Motor neuron (in vitro differentiated cells): ENCODE measurements at places on chromosomes 12 and 14.

- peak; percentile 13 for ATAC-seq
These were observed 1.7 kb downstream of the HNF1A start for GRCh38 chr12:120979862-120980696.

DNA sequence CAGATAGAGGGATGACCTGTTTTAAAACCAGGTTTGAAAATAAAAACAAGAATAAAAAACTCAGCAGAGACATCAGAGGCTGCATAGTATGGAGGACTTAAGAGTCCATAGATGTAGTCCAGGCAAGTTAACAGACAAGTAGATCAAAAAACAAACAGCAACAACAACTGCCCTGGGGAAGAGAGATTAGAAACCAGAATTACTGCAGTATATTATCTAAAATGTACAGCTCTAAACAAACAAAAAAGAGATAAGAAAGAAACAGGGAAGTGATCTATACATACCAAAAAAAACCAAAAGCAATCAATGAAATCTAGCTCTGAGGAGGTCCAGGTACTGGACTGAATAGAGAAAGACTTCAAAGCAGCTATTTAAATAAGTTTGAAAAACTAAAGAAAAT is 48.8 kb downstream of the ACSM4 start:
- no peak for ATAC-seq

DNA sequence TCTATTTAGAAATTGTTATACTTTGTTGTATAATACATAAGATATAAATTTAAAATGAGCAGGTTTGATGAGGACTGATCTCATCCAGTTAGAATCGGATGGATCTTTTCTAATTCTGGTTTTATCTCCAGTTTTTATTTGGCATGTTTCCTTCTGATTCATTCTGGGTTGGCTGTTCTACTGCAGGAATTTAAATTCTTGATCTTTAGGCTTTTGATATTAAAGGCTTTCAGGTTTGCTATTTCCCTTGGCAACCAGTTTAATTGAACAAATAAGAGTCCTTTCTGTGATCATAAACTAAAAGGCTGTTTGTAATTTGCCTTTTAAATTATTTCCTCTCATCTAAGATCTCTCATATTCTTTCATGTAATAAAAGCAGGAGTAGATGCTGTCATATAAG is 83.4 kb downstream of the PDE6H start:
- no peak for ATAC-seq

- ATAC-seq = peak; percentile 12
These were observed 40.2 kb downstream of the SH2B3 start for GRCh38 chr12:111445726-111446581.

DNA sequence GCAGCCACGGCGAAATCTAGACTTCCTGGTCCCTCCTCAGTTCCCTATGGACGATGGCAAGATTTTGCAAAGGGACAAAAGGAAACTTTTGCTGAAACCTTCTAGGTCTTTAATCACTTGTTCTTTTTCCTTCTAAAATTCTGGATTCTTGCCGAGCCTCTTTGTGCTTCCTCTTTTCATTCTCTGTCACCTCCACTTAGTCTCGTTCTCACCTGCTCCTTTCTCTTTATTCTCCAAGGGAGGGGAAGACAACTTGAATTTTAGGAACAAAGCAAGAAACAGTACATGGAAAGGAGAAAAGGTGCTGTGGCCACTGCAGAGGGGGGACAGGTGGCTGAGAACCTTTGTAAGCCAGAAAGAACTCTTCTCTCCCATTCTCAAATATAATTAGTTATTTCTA is 194.8 kb downstream of the CACNA1C start:
- no peak for ATAC-seq

- ATAC-seq = no peak
These were observed 29.5 kb downstream of the CCDC198 start for GRCh38 chr14:57464008-57464730.

DNA sequence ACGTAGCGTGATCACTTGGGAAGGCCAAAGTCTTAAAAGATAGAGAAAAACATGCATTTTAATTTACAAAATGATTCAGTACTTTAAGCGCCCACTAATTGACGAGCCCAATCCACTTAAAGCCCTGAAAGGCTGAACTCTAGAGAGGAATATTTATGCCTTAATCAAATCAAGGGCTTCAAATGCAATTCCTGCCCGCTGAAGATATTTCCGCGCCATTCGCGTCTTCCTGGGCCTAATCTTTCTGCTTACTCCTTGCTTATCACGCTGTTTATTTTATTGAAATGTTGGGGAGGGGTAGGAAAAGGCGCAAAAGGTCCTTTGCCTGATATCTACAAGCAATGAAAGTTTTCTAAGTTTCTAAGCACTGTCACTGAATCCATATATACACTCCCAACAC is 4.0 kb downstream of the TBX3 start:
- ATAC-seq = no peak

- ATAC-seq = no peak
These were observed 2.6 kb downstream of the ELK3 start for GRCh38 chr12:96196781-96197180.

DNA sequence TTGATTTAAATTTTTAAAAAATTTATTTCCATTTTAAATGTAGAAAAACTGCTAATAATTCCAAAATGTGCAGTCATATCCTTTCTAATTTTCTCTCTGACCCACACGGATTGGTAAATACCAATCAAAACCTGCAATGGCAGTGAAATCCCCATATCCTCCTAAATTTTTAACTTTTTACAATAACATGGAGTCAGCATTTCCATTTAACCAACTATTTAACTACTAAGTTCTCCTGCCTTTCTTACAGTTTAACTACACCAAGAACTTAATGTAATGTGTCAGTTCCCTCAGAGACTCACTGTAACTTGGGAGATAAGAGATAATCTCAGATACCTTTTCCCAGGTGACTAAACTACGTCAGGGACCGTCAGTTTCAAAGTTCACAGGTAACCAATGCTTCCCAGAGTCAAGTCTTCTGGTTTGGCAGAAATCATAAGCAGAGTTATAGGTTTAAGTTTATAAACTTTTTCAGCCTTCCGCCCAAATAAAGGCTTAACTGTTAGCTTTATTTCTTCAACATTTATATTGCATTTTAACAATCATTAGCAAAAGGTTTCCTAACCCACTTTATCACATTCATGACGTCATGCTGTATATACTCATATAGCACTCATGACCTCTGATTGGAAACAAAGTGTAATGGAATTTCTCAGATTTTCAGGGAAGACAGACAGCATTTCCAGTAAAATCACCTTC is 7.6 kb downstream of the KRAS start:
- ATAC-seq = peak; percentile 69

DNA sequence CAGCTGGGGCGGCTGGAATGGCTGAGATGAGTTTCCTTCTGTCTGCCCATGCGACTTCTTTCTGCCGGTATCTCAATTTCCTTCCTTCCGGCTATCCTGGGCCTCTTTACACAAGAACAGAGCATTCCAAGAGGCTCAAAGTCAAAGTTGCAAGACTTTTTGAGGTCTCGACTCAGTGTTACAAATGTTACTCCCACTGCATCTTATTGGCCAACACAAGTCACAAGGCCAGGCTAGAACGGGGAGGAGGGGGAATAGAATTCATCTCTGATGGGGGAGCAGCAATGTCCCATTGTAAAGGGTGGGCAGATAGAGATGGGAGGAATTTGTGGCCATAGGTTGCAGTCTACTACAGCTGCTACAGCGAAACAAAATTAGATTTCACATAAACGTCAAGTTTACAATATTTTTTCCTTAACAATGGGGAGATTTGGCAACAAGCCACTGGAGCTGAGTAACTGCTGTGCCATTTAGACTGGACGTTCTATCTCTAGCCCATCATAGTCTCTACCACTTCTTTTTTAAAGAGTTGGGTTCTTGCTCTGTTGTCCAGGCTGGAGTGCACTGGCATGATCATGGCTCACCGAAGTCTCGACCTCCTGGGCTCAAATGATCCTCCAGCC is 9.5 kb upstream of the NYNRIN start:
- ATAC-seq = no peak

DNA sequence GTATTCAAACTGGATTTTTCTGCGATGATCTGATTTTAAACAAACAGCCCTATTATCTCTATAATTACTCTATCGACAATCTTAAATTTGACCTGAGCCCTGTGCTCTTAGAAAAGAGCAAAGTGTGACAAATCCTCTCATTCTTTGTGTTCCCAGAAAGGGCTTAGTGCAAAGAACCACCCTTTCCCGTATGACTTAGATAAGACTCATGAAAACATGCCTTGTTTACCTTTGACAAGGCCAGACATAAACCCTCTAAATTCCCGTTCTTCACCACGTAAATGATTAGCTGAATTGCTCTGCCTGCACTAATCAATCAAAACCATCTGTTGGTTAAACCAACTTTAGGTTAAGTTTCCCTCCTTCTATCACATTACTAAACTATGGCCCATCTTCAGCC is 285.7 kb upstream of the SEL1L start:
- ATAC-seq = no peak

DNA sequence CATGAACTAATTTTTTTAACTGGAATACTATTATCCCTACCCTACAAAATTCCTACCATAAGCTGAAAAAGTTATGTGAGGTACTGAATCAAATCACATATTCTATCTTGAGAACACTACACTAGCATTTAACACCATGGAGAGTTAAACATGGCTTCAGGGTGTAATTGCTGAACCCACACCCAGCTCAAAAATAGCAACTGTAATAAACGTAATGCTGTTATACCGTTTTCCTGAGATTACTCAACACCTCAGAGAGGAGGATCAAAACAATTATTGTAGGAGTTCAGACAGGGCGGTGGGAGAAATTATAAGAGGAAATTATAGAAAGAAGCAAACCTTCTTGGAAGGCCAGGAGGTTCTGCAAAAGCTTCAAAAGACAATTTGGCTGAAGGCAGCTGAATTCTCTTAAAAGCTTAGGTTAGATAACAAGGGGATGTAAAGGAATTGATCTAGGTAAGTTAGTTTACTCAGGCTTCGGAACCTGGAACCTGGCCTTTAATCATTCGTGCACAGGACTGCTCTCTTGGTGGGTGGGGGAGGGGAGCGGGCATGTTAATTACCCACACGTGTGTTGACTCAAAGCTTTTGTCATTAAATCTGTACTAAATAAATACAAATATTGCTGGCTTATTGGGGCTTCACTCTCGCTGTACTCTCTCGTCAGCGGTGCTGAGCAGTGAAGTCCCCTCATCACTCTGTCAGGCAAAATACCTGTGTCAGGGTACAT is 12.1 kb upstream of the IPO8 start:
- no peak for ATAC-seq

DNA sequence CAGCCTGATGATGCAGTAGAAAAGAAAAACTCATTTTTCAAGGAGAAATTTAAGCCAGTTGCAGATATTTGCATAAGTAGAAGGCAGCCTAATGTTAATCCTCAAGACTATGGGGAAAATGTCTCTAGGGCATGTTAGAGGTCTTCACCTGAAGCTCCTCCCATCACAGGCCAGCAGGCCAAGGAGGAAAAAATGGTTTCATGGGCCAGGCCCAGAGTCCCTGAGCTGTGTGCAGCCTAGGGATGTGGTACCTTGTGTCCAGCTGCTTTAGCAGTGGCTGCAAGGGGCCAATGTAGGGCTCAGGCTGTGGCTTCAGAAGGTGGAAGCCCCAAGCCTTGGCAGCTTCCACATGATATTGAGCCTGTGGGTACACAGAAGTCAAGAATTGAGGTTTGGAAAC is 1946.7 kb upstream of the FLRT2 start:
- ATAC-seq = no peak

GRCh38 chr12:59583003-59583712 is 12.7 kb upstream of the SLC16A7 start:
- no peak for ATAC-seq

GRCh38 chr12:3129301-3130056 is 52.3 kb downstream of the TSPAN9 start:
- no peak for ATAC-seq

DNA sequence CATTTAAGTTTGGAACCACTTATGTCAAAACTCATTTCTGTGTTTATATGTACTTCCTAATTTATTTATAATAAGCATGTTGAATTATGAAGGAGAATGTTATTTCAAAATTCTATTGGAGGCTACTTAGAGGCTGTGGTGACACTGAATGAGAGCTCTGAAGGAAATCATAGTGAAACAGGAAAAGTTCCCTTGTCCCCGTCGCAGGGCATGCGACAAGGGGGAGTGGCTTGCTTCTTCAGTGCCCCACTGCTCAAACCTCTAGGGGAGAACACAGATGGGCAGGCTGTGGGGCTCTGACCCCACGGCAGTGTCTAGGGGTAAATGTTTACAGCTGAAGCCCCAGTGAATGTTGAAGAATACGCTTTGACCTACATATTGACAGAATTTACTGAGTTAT is 261.9 kb downstream of the RAD51B start:
- no peak for ATAC-seq

DNA sequence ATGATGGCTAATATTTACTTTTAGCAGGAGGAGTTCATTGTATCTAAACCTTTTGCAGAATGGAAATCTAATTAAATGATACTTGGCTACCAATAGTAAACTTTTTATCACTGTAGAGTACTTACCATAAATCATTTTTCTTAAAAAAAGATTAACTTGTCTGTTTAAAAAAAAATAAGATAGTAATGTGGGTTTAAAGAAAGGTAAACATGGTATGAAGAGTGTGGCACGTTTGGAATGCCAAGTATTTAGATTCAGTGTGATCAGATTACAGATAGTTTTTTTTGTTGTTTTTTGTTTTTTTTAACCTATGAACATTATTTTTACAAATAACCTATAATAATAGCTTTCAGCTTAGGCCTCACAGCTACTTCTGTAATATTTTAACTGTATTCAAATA is 25.8 kb downstream of the KTN1 start:
- no peak for ATAC-seq

DNA sequence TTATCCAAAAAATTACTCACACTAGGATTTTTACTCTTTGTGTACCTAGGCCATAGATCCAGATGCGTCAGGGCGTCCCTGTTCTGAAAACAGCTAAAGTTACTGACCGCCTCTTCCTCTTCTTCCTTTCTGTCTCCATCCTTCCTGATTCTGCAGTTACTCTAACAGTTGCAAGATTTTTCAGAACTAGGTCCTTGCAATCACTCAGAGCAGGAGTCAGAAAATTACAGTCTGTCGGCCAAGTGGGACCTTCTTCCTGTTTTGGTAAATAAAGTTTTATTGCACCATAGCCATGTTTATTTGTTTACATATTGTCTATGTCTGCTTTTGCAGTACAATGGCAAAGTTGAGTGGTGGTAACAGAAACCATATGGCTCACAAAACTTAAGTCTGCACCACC is 25.6 kb upstream of the FGF6 start:
- no peak for ATAC-seq

DNA sequence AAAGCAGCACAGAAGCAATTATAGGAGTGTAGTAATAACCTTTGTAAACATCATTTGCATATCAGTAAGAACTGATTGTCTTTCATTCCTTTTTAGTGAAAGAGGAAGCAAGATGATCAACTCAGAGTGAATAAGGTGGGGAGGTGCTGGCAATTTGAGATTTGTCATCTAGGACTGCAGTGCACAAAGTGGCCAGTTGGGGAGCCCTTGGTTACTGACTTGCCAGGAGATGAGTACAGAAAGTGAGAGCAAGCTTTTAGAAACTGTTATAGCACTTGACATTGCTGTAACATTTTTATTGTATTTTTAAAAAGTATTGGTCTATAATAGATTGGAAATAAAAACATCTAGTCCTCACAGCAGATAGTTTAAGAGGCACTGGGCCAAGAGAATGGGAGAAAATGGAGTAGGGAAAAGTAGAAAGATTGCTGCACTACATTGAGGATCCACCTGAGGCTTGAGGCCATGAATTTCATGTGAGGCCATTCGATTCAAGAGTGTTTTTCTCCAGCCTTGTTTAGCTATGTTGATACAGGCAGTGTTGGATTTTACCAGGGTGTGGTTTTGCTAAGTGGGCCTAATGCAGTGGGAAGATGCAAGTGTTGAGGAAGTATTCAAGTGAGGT is 98.2 kb downstream of the SNAPC1 start:
- peak; percentile 77 for ATAC-seq

- ATAC-seq = peak; percentile 54
These were observed 62.5 kb downstream of the CCDC88C start for GRCh38 chr14:91354979-91355685.
